ENCODE measurements at places on chromosomes 4 and X.

DNA sequence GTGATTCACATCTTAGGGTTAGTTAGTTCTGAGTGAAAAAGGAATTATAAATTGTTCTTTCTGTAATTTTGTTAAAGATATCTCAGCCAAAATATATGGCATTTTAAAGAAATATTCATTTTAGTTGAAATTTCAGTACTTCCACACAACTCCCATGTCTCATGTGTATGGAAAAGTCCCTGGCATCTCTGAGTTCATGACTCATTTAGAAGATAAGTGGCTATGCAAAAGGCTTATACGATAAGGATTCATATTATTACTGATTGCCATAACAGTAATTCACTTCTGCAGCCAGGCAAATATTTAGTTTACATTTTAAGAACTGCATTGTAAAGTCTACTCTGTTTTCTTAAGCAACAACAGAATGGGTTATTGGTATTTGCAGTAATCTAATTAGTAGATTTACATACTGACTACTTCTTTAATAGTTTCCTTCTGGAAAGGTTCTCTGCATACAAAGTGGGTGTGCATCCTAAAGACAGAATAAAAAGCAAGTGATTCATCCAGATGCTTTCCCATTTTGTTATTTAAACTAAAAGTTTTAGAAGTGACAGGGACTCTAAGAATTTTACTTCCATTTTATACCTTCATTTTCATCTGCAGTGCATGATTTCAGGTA is 682.4 kb upstream of the PABPC4L start:
- no peak for DNase-seq

- no peak for DNase-seq
Observed at GRCh38 chrX:18613930-18614639, 57.8 kb downstream of the RS1 start.

DNA sequence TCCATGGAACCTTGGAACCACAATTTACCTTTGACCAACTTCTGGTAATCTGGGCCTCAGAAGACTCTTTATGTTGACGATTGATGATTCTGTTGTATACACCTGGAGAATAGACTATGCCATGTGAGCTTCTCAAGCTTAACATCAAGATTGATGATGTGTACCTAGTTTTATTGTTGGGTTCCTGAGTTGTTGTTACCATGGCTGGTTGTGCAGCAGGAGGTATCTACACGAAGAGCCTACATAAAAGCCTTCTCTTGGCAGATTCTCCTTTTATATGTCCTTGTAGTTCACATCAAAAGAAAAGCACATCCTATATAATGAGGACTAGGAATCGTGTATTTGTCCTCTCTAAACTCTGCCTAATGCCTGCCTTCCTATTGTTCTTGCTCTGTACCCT is 272.0 kb downstream of the DTHD1 start:
- DNase-seq: no peak

- no peak for DNase-seq
Observed at GRCh38 chr4:146643812-146644401, 5.2 kb downstream of the POU4F2 start.

- no peak for DNase-seq
Observed at GRCh38 chr4:72205831-72206230, 174.0 kb downstream of the NPFFR2 start.

DNA sequence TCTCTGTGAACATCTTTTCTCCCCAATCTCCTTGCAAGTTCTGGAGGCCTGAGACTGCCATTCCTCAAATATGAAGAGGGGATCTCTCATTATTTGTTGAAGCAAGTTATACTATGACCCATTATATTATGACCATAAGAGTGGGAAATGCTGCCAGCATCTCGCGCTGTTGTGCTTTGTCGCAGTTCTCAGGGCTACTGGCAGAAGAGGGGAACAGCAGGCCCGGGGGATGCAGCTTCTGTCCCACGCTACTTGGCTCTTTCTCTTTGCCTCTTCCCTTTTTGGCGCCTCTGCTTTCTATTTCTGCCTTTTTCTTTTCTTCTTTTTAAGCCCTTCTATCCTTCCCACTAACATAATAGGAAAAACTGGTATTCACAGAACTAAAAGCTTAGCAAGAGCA is 64.2 kb downstream of the GEMIN8 start:
- DNase-seq: no peak

GRCh38 chr4:92968556-92968955 is 664.8 kb downstream of the GRID2 start:
- DNase-seq: no peak

DNA sequence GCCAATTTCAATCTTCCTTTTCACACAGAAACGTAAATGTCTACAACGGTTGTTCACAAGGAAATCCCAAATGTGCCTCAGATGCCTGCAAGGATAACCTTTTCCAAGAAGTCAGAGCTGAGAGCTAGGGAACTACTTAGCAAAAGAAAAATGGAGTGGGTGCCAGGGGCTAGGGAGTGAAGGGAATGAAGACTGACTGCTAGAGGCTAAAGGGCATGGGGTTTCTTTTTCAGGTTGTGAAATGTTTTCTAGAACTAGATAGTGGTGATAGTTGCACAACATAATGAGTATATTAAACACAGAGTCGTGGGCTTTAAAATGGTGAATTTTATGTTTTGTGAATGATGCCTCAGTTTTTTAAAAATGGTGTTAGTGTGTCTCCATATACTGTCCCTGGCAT is 53.4 kb downstream of the CD99L2 start:
- no peak for DNase-seq

DNA sequence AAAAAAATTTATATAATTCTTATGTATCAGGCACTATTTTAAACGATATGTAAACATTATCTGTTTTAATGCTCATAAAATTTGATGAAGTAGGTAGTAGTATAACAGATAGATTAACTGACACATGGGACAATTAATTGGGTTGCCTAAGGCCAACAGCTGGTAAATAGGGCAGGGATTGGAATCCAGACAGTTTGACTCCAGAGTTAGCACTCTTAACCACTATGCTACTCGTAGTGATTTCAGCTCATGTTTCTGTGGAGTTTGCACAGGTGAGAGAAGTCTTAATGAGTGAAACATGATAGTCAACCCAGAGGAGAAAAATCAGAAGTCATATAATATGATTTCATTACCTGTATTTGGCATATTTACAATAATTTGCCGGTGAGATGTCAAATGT is 126.0 kb upstream of the WDFY3 start:
- no peak for DNase-seq

DNA sequence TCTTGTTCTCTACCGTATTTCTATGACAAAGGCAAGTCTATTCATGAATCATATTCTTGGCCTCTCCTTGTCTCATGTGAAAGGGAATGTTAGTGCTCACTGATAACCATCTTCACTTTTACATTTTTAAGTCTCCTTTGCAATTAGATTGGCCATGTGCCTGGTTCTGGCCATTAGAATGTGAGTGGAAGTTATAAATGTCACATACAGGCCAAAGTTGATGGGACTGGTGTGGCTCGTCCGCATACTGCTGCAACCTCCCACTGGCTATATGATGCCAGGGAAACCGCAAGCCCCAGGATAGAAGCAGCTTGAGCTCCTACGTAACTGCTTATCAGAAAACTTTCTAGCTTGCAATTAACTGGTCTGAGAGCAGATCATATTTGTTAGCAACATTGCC is 86.1 kb downstream of the MAGEC1 start:
- DNase-seq: no peak

DNA sequence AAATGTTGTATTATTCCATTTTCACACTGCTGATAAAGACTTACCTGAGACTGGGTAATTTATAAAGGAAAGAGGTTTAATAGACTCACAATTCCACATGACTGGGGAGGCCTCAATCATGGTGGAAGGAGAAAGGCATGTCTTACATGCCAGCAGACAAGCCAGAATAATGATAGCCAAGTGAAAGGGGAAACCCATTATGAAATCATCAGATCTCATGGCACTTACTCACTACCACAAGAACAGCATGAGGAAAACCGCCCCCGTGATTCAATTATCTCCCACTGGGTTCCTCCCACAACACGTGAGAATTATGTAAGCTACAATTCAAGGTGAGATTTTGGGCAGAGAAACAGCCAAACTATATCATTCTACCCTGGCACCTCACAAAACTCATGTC is 2535.1 kb downstream of the ARAP2 start:
- DNase-seq: no peak

All from activated CD8-positive, alpha-beta memory T cell treated with anti-CD3 and anti-CD28 coated beads for 4 hours (primary cell).